ENCODE measurements at places on chromosomes 12 and 14.

GRCh38 chr12:12207746-12208145 lies 59.1 kb downstream of the LRP6 start:
- H3K27ac ChIP-seq = peak overlapping the region; percentile 76
- no peak overlapping the region for H3K4me3 ChIP-seq
- DNase-seq = no peak
- H3K4me1 ChIP-seq = peaks cover 71% of the 10 kb centered on the region
- H3K36me3 ChIP-seq = no peaks in the 10 kb centered on the region

DNA sequence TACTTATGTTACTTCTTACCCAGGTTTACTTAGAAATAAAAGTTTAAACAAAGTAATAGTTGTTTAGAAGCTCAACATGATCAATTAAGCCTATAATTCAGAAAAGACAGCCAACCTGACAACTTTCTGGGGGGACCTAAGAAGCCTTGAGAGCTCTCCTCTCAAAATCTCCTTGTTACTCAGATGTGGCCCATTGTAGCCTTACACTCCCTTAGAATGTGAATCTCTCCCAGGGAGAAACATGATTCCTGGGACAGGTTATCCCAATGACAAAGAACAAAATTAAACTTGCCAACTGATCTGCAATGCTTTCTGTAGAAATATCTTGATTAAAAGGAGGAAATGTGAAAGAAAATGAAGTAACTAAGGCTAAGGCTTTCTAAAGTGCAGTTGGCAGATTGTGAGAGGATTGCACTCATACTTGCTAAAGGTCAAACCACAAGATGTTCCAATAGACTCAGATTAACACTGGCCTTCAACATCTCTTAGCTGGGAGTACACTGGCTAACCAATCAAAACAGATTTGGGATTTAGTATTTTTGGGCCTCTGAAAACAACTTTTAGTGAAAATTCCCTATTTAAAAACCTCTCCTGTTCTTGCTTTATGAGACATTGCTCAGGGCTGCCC lies 72.3 kb upstream of the TMX1 start:
- no peak overlapping the region for H3K27ac ChIP-seq
- no peak overlapping the region for H3K4me3 ChIP-seq
- no peaks in the 10 kb centered on the region for H3K36me3 ChIP-seq
- DNase-seq = no peak

DNA sequence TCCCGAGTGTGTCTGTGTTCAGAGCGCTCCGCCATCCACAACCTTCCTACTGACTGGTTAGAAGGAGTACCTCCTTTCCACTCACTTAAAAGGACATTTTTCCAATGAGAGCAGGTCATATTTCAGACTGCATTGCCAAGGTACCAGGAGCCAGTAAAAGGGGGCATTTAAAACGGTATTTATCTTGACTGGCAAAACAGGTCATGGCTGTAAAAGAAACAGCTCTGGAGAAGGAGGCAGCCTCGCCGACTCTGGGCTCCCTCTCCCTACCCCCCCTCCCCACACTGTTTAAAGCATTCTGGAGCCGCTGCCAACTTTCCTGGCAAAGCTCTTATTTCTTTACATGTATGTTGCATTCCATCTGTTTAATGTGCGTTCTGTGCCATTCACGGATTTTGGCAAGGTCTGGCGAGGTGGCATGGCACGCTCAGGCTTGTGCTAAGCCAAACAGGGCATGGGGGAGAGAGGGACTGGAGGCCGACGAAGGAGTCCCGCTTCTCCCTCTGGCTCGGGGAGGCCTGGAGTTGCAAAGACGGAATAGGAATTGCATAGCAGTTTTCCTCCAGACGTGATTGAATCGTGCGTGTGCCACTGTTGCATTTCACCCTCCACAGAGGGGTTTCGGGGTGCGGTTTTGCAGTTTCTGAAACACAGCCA lies 41.2 kb upstream of the MED13L start:
- no peak overlapping the region for H3K27ac ChIP-seq
- H3K36me3 ChIP-seq = no peaks in the 10 kb centered on the region
- H3K4me3 ChIP-seq = no peak overlapping the region
- H3K27me3 ChIP-seq = no peaks in the 10 kb centered on the region

- H3K4me3 ChIP-seq = no peak overlapping the region
- H3K4me1 ChIP-seq = no peaks in the 10 kb centered on the region
- H3K27me3 ChIP-seq = no peaks in the 10 kb centered on the region
- no peak overlapping the region for H3K27ac ChIP-seq
These were observed 22.9 kb upstream of the LTBP2 start for GRCh38 chr14:74634964-74635363.

Measured in A673 (cell line).